Transverse colon (tissue), 4 donors: ENCODE measurements at places on chromosomes 12 and 14. TPM values are rescaled to one million over a fixed set of nuclear protein-coding genes. Genes with fewer than 3 reads are reported as not detected.

DNA sequence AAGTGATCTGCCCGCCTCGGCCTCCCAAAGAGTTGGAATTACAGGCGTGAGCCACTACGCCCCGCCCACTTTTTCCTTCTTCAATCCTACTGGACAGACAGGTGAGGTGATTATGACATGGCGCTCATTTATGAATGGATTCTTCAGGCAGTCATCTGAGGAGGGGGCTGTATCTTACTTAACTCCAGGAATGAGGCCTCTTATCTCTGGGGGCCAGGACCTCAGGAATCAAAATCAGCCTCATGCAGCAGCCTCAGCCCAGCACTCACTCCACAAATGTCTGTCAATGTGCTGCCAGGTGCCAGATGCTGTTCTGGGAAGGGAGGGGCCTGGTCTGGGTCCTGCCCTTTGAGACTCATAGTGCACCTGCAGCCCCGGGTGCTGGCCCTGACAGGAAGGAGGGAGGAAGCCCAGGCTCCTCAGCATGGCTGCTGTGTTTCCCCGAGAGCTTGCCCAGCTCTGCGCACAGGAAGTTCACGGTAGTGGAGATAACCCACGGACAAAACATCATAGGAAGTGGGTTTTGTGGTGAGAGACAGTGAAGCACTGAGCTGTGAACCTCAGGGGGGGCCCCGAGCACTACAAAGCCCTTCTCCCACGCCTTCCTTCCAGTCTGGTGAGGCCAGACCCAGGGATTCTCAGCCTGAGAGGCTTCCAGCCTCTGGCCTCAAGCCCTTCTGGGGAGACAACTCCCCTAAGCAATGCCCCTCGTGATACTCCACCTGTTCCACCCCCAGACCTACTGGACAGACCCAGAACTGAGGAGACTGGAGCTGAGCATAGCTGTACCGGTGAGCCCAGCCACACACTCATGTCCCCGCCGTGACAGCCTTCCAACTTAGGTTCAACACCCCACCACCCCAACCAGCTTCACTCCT is 22.3 kb downstream of the GALNT6 start:
- no peaks in the 10 kb centered on the region for H3K27me3 ChIP-seq
- H3K4me1 ChIP-seq = peaks cover 5% of the 10 kb centered on the region
- DNase-seq = peak; percentile 83

DNA sequence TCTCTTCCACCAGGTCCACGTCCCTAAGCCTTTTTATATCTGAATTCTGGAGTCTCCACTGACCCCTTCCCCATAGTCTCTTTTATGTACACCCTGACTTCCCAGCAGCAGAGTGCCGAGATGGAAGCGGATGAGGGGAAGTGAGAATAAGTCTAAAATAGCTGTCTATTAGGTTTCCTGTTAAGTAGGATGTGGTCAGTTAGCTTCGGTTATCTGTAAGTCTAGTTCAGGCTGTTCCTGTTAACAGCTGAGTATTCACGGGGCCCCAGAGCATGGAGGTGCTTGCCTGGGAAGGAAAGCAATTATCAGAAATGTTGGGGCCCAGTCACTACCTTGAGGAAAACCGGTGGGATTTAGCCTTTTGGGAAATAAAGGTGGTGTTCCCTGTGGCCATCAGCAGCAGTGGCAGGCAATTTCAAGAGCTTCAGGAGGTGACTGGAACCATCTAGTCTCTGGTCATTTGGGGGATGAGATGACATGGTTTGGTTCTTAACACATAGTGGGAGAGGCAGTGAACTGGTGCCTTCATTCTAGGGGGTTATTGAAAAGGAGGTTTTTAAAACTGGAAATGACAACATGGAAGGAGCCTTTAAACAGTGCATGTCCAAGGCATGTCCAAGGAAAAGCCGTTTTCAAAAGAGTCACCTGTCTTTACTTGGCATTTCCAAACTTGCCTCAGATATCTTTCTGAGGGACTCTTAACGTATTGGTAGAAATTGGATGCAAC is 21.8 kb downstream of the CHST11 start:
- H3K36me3 ChIP-seq = no peaks in the 10 kb centered on the region
- H3K27me3 ChIP-seq = no peaks in the 10 kb centered on the region
- peak overlapping the region; percentile 62 for H3K27ac ChIP-seq
- peaks cover 34% of the 10 kb centered on the region for H3K4me1 ChIP-seq
- peak overlapping the region; percentile 3 for H3K4me3 ChIP-seq

- no peaks in the 10 kb centered on the region for H3K27me3 ChIP-seq
Measured at GRCh38 chr14:23028799-23029198, 5.9 kb downstream of the PSMB5 start.

GRCh38 chr14:102206918-102207317 is 67.2 kb downstream of the WDR20 start:
- no peaks in the 10 kb centered on the region for H3K36me3 ChIP-seq
- no peaks in the 10 kb centered on the region for H3K27me3 ChIP-seq
- H3K4me3 ChIP-seq = no peak overlapping the region
- DNase-seq = no peak
- H3K4me1 ChIP-seq = no peaks in the 10 kb centered on the region

GRCh38 chr12:86663716-86664115 is 407.5 kb upstream of the MGAT4C start:
- H3K27ac ChIP-seq = no peak overlapping the region
- no peak for DNase-seq

- H3K36me3 ChIP-seq = no peaks in the 10 kb centered on the region
- H3K27me3 ChIP-seq = no peaks in the 10 kb centered on the region
- DNase-seq = no peak
- H3K4me1 ChIP-seq = peaks cover 14% of the 10 kb centered on the region
- H3K4me3 ChIP-seq = no peak overlapping the region
- H3K27ac ChIP-seq = no peak overlapping the region
Measured at GRCh38 chr12:2314492-2314891, 261.7 kb downstream of the CACNA1C start.

DNA sequence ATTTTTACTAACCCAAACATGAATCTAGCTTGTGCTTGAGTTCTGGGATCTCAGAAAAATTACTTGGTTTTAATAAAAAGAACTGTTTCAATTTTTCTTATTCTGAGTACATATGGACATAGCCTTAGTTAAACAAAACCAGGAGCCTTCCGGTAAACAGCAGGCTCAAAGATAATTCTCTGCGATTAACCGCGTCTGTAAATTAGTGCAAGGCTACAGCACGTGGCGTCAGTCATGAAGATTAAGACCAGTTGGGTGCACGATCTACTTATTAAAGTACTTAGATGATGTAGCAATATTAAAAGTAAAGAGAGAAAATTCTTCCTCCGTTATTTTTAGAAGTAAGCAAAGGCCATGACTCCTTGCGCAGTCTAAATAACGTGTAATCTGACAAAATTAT is 700 bp downstream of the KCNJ8 start:
- H3K27ac ChIP-seq = peak overlapping the region; percentile 76
- peaks cover 12% of the 10 kb centered on the region for H3K27me3 ChIP-seq
- no peak overlapping the region for H3K4me3 ChIP-seq

DNA sequence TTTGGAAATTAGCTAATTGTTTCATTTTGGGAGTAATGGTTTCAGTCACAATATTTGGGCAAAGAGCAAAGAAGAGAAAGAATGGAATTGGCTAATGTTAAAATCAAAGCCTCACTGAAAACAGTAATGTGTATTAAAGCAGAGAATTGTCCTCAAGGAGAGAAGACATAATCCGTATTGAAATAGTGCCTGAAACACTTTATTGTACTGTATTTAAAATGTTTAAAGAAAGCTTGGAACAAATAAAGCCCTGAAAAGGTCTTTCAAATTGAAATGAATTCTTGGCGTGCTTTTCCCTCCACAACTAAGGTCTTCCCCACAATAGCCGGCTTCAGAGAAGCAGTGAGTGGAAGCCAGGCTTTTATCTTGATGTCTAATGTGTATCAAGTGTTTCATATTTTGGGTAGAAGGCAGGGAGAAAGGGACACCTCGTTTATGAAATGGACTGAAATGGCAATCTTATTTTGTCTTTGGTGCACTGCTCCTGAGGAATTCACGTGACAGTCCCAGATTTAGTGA is 212.9 kb upstream of the CRY1 start:
- no peak overlapping the region for H3K27ac ChIP-seq
- DNase-seq = no peak
- H3K36me3 ChIP-seq = no peaks in the 10 kb centered on the region
- peaks cover 17% of the 10 kb centered on the region for H3K27me3 ChIP-seq
- no peak overlapping the region for H3K4me3 ChIP-seq
- H3K4me1 ChIP-seq = no peaks in the 10 kb centered on the region

DNA sequence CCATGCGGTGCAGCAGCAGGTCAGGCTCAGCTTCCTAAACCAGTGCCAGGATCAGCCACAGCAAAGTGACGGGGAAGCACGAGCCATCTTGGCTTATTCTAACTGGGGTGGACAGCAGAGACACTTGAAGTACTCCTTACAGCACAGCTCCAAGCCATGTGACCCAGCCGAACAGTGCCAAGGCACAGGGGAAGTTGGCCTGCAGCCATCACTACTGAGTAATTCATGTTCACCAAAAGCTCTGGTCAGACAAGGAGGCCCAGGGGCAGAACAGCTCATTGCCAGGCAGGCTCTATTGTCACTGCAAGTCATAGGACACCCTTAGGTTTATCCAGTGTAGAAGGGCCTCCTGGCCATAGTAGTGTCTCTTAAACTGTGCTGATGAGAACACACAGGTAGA is 23.4 kb upstream of the SLC35F4 start:
- no peaks in the 10 kb centered on the region for H3K36me3 ChIP-seq
- no peaks in the 10 kb centered on the region for H3K4me1 ChIP-seq
- no peak for DNase-seq
- H3K4me3 ChIP-seq = no peak overlapping the region
- H3K27ac ChIP-seq = no peak overlapping the region
- no peaks in the 10 kb centered on the region for H3K27me3 ChIP-seq

DNA sequence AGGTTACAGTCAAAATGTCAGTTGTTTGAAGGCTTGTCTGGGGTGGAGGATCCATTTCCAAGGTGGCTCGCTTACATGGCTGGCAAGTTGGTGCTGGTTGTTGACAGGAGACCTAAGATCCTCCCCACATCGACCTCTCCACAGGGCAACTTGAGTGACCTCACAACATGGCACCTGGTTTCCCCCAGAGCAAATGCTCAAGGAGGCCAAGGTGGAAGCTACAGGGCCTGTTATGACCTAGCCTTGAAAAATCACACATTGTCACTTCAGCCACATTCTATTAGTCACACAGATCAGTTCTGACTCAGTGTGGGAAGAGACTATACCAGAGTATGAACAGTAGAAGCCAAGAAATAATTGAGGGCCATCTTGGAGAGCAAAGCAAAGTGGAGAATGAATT is 11.3 kb upstream of the GNG2 start:
- no peak overlapping the region for H3K27ac ChIP-seq
- no peak for DNase-seq
- no peaks in the 10 kb centered on the region for H3K27me3 ChIP-seq
- H3K4me1 ChIP-seq = no peaks in the 10 kb centered on the region

GRCh38 chr12:47805417-47805816 is 14.3 kb downstream of the HDAC7 start:
- peak overlapping the region; percentile 95 for H3K27ac ChIP-seq
- H3K4me1 ChIP-seq = peaks cover 100% of the 10 kb centered on the region
- H3K27me3 ChIP-seq = no peaks in the 10 kb centered on the region
- no peak overlapping the region for H3K4me3 ChIP-seq
- H3K36me3 ChIP-seq = no peaks in the 10 kb centered on the region
- no peak for DNase-seq

GRCh38 chr12:12158858-12159257 is 88.1 kb downstream of the BCL2L14 start:
- no peak overlapping the region for H3K4me3 ChIP-seq
- no peak overlapping the region for H3K27ac ChIP-seq
- no peak for DNase-seq
- H3K36me3 ChIP-seq = no peaks in the 10 kb centered on the region
- H3K4me1 ChIP-seq = peaks cover 10% of the 10 kb centered on the region

DNA sequence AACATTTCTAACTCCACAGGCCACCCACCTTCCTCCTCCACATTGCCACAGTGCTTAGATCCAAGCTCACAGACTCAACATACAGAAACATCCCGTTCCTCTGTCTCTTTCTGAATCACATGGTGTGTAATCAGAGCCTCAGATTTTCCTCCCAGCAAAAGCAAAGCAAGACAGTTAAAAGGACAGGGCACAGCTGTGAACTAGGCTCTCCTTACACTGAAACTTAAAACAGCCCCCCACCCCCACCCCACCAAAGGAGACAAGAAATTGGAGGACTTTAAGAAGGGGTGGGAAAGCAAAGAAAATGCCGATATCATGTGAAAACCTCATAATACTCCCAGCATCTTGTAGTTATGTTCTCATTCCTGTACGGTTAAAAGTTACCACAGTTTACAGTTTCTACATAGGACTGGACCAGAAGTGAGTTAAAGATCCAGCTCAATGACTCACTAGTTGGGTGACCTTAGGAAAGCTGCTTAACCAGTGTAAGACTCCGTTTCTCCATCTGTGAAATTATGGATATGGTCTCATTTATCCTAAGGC is 4.8 kb downstream of the YBX3 start:
- H3K4me1 ChIP-seq = peaks cover 12% of the 10 kb centered on the region
- H3K27me3 ChIP-seq = no peaks in the 10 kb centered on the region
- DNase-seq = no peak

- no peak overlapping the region for H3K4me3 ChIP-seq
- H3K4me1 ChIP-seq = no peaks in the 10 kb centered on the region
- no peak for DNase-seq
- no peaks in the 10 kb centered on the region for H3K27me3 ChIP-seq
- no peaks in the 10 kb centered on the region for H3K36me3 ChIP-seq
Measured at GRCh38 chr14:22226381-22226780, 362.6 kb downstream of the DAD1 start.

- no peak overlapping the region for H3K27ac ChIP-seq
- H3K4me1 ChIP-seq = peaks cover under 1% of the 10 kb centered on the region
- H3K36me3 ChIP-seq = peaks cover 29% of the 10 kb centered on the region
- DNase-seq = no peak
- H3K27me3 ChIP-seq = no peaks in the 10 kb centered on the region
Measured at GRCh38 chr14:30935445-30935844, 61.1 kb downstream of the COCH start.

- no peak overlapping the region for H3K27ac ChIP-seq
- H3K4me3 ChIP-seq = no peak overlapping the region
- no peaks in the 10 kb centered on the region for H3K4me1 ChIP-seq
- H3K27me3 ChIP-seq = no peaks in the 10 kb centered on the region
Measured at GRCh38 chr12:117820216-117820907, 148.4 kb downstream of the KSR2 start.

- no peak overlapping the region for H3K4me3 ChIP-seq
- peak; percentile 58 for DNase-seq
- H3K36me3 ChIP-seq = no peaks in the 10 kb centered on the region
- no peaks in the 10 kb centered on the region for H3K27me3 ChIP-seq
- peak overlapping the region; percentile 80 for H3K27ac ChIP-seq
- H3K4me1 ChIP-seq = peaks cover 4% of the 10 kb centered on the region
Measured at GRCh38 chr12:51922762-51923505, 15.6 kb downstream of the ACVRL1 start.

Gene ARHGDIB
- 47.8 TPM for total RNA-seq

Gene TDRD9
- not detected for total RNA-seq

Gene COQ6
- total RNA-seq = 41.5 TPM
